ENCODE measurements at places on chromosomes 7 and 10. TPM values are rescaled to one million over a fixed set of nuclear protein-coding genes. Genes with fewer than 3 reads are reported as not detected.

DNA sequence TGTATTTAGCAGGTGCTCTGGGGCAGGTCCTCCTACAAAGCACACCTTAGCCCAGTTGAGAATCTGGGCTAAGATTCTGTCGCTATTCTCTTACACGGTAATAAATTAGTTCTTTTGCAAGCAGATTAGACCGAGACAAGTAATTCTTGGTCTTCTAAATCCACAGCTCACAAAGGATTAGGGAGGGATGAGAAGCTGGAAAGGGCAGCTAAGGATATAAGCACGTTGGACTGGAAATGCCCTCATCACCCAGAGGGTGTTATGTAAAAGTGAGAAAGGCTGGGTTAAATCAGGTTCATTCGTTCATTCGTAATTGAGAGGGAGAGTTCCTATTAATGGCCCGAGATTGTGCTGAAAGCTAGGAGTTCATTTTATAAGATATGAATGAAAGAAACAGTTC lies 41.8 kb downstream of the PFKFB3 start:
- DNase-seq = no peak

The NRG3 gene
- polyA plus RNA-seq = not detected

DNA sequence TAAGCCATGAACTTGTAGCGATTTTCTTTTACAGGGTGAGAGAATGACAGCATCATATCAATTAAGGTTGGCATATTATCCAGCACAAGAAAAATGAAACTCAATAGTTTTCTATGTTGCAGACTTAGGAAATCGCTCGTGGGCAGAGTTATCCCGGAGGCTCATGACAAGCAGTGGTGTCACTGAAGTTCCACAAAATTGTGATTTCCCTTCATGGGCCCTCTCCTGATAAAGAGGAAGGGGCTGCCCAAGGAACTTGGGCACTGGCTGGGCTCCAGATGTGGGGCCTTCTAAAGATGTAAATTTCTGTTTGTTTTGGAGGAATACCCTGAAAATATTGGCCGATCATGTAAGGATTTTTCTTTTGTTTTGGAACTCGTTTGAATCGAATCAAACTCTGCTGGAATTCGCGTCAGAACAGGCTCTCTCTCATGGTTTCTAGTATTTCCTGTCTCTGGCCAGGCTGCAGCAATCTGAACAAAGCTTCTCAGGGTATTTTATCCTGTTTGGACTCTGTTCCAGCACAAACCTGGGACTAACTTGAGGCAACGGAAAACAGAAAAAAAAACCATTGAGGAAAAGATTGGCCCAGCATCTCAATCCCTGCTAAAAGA lies 340.6 kb upstream of the NRP1 start:
- DNase-seq = no peak

- DNase-seq = no peak
Measured at GRCh38 chr10:98388101-98388655, 26.8 kb downstream of the PYROXD2 start.

DNA sequence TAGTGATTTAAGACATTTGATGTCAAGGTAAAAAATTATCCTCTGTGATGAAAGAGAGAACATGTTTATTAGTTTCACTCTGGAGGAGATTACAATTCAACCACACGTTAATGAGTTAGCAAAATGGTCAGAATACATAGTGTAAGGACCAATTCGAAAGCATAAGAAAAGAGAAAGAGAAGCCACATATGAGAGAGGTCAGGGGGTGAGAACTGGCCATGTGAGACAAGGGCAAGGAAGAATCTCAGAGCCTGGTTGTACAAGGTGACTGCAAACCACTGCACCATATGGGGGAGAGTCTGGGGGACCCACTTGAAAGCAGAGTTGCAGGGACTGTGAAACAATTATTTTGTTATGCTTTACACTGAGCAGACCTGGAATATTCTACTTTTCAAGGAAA lies 27.7 kb upstream of the BET1 start:
- DNase-seq = no peak

DNA sequence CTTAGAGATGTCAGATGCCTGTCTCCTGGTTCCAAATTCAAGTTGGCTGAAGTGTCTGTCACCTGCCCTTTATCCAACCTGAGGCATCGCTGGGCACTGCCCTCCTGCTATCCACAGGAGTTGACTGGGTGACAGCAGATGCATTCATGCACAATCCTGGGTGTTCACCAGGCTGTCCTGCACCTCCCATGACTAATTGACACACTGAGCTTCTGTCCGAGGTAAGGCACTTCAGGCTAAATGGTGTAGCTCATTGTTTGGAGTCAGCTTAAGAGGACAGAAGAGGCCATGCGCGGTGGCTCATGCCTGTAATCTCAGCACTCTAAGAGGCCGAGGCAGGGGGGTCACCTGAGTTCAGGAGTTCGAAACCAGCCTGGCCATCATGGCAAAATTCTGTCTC lies 2.4 kb downstream of the UCMA start:
- DNase-seq = no peak

- no peak for DNase-seq
Measured at GRCh38 chr7:129469930-129470329, 32.4 kb upstream of the SMKR1 start.

The DNAH11 gene
- polyA plus RNA-seq = not detected

DNA sequence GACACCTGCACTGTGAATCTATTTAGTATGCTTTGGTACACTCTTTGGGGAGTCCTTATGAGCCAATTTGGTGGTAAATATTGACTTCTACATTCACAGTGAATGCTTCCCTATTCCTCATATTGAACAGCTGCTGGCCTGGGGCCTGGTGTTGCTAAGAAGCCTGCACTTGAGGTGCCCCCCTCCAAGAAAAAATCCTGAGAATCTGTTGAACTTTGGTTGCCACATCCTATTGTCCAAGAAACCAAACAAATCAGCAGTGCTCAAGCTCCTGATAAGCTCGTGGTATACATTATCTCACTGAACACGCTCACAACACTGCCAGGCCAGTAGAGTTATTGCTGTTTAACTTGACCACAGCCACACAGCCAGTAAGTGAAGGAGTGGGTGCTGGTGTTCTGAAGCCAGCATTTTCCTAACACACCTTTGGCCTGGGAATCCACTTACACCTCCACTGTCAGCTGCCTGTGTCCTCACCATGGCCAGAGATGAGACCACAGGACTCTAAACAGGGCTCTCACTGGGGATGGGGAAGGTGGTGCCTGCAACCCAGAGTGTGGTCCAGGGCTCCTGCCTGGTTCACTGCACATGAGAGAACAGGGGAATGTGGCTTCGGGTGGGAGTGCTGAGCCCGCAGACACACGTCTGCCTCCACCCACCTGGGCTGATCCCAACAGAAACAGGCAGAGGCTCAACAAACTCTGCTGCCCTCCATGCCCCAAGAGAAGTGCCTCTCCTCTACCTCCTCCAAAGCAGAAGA lies 6.7 kb downstream of the DDC start:
- DNase-seq = no peak

DNA sequence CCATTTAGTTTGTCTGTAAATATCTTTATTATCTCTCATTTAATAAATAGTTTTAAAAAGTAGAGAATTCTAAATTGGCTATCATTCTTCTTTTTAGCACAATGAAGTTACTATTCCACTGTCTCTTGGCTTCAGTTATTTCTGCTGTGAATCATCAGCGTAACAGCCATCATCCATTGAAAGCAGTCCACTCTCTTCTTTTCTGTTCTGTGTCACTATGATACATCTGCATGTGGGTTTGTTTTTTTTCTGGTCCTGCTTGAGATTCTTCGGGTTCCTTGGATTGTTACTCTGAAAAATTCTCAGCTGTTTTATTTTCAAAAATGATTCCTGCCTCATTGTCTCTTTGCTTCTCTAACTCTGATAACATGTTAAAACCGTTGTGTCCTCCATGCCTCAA lies 52.5 kb downstream of the CSGALNACT2 start:
- DNase-seq = no peak

- no peak for DNase-seq
Measured at GRCh38 chr7:96794063-96794462, 84.4 kb upstream of the SEM1 start.

GRCh38 chr7:47702080-47702479 lies 120.2 kb upstream of the TNS3 start:
- DNase-seq = no peak

The ASB10 gene
- not detected for polyA plus RNA-seq

- DNase-seq = no peak
Measured at GRCh38 chr10:124700293-124701037, 43.7 kb downstream of the FAM53B start.

GRCh38 chr10:72334196-72334824 lies 20.4 kb downstream of the DNAJB12 start:
- DNase-seq = peak; percentile 17

- no peak for DNase-seq
Measured at GRCh38 chr10:72270607-72271281, 3.0 kb upstream of the DDIT4 start.

- DNase-seq = no peak
Measured at GRCh38 chr10:785089-785860, 95.8 kb upstream of the DIP2C start.

The OPALIN gene
- not detected for polyA plus RNA-seq

The TRIM50 gene
- not detected for polyA plus RNA-seq
